ENCODE measurements at places on chromosomes 4 and X.

GRCh38 chr4:5756271-5756670, 45.3 kb downstream of the EVC start:
- DNase-seq = no peak

GRCh38 chrX:142804085-142804484, 221.6 kb upstream of the SPANXN4 start:
- no peak for DNase-seq

- DNase-seq = peak; percentile 14
Measured at GRCh38 chrX:95505721-95506120, 1178.9 kb upstream of the DIAPH2 start.

GRCh38 chr4:180280076-180280475, 1963.1 kb upstream of the TENM3 start:
- no peak for DNase-seq

DNA sequence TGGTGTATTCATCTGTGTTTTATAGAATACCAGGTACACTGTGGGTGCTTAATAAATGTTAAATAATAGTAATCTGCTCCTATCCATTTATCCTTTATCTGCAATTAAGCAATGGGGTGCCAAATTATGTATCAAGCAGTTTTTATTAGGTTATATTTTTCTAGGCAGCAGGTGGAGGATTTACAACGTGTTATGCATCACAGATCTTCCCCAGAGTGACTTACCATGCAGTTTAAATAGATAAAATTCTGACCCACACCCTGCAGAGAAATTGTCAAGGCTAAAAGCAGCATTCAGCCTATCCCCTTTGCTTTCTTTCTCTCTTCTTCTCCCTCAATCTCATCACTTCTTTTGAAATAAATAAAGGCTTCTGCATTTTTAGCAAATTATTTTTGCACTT, 306.4 kb downstream of the CXXC4 start:
- DNase-seq = peak; percentile 20

- no peak for DNase-seq
Measured at GRCh38 chrX:3549411-3549911, 164.0 kb downstream of the PRKX start.

- DNase-seq = no peak
Measured at GRCh38 chrX:38882894-38883626, 81.8 kb downstream of the MID1IP1 start.

- no peak for DNase-seq
Measured at GRCh38 chr4:106548446-106549044, 180.0 kb upstream of the GIMD1 start.

- no peak for DNase-seq
Measured at GRCh38 chrX:40878766-40879165, 143.4 kb upstream of the MED14 start.

- no peak for DNase-seq
Measured at GRCh38 chr4:51850294-51850693, 7.3 kb downstream of the DCUN1D4 start.

DNA sequence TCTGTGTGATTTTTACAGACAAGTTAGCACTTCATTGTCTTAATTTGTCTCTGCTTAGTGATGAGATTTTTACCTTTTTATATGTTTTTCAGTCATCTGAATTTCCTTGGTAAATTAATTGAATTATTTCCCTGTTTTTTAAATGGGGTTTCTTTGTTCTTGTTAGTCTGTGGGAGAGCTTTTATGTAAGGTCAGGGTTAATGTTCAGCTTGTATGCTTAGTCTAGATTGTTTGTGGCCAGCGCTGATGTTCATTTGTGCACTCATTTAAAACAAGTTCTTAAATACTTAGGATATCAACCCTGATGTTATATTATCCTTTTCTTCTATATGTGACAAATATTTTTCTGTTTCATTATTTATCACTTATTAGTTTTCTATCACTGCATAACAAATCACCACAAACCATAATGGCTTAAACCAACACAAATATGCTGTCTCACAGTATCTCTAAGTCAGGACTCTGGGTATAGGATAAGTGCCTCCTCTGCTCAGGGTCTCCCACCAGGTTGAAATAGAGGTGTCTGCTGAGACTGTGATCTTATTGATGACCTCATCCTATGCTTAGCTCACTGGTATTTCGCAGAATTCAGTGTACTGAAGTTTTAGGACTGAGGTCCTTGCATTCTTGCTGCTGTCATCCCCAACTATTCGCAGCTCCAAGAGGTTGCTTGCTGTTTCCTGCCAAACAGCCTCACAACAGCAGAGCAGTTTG, 53.2 kb downstream of the ATP10D start:
- DNase-seq = no peak

GRCh38 chrX:152079768-152080167, 58.6 kb downstream of the MAGEA10 start:
- no peak for DNase-seq

GRCh38 chr4:87644286-87644685, 5.8 kb upstream of the DMP1 start:
- DNase-seq = no peak

GRCh38 chrX:21373637-21374162, 518 bp upstream of the CNKSR2 start:
- peak; percentile 17 for DNase-seq

DNA sequence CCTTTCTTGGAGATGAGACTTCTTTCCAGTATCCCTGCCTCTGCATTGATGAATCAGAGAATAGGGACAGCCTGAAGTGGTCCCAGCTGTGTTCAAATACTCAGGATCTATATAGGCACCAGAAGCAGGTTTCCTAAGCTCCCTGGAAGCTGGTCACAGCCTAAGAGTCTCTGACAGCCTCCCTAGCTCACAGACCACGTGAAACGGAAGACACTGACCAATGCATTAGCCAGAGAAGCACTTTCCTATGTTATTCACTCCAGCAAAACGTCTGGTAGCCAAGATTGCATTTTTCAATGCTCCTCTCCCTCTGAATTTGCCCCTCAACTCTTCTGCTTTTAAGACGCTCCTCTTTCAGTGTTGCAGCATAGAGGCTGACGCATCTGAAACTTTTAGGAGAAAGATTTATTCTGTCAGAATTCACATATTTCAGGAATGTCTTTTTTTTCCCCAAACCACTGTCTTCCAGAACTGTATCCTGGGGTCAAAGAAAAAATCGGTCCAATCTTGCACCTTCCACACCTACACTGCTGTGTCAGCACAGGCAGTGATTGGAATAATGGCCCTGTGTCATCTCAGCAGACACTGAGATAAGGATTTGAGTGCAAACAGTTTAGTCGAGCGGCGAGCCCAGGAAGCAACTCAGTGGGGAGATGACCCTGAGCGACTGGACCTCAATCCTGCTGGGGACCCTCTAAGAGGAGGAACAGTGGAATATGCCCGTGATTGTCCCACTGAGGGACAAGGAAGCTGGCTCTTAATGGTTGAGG, 109.4 kb downstream of the SMIM20 start:
- no peak for DNase-seq

- no peak for DNase-seq
Measured at GRCh38 chr4:3530051-3530450, 2.2 kb downstream of the LRPAP1 start.

DNA sequence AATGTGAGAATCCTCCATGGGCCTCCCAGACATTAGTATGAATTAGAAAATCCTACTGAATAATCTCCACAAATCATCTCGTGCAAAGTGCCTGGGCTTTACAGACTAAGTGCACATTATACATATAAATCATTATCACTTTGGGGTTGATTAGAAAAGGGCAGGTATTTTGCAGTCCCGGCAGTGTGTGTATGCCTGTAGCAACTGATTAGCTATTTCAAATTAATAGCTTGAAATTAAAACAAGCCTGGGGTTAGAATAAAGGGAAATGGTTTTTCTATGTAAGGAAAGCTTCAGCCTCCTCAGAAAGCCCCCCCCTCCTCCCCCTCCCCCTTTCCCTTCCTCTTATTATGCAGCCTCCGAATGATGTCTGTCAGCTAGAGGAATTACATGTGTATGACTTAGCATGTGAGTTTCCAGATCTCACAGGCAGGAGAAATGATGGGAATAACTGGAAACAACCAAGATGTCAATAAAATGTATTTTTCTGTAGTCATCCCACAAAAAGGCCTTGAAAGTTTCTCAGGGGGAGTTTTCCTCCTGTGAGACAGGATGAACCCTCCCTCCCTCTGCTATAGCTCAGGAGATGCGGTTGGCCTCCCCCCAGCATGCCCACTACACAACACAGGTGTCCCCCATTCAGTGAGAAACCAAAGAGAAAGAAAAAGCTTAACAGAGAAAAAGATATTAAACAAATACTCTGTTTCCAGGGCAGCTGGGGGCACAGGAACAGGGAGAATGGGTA, 41.2 kb upstream of the RASGEF1B start:
- DNase-seq = peak; percentile 47

DNA sequence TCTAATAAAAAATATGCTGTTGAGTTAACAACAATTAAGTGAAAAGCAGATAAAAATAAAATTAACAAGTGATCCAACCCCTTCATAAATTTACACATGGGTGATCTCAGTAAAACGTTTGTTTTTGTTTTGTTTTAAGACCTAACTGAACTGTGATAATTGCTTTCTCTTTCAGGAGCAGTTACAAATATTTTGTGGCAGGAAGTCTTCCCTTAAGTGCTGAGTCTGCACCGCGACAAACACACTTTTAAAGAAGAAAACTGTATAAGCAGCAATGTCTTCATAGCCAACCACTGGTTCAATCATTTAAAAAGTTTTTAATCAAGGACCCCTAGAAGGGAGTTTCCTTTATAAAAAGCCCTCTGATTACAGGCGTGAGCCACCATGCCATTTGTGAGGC, 53.7 kb upstream of the NFKB1 start:
- DNase-seq = no peak

DNA sequence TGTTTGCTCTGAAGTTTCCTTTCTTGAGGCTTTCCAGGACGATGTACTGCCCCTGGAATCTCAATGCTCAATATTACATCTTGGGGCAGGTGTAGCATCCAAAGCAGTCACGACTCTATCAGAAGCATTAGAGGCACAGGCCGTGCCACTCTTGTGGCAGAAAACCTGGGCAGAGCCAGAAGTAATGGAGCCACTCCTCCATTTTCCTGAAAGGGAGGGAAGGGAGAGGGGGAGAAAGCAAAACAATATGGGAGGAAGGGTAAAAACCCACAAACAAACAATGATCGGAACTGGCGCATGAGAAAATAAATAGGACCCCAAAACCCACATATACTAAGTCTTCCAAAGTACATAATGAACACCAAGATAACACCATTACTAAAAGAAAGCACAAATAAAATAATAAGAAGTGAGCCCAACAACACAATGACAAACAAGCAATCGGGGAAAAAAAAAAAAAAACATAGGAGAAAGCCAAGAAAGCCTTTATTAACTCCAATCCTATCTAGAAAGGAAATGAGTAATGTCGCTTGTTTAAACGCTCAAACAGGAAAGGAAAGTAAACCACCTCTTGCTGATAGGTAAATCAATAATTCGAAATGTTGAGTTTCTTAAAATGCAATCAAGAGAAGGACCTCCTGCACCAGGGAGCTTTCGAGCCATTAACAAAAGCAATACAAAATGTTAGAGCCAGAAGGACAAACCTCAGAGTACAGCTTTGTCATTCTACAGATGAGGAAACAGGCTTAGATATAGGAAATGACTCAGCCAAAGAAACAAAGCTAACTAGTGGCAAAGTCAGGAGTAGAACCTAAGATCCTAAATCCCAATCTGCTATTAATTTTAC, 117.4 kb downstream of the ATRX start:
- DNase-seq = no peak

DNA sequence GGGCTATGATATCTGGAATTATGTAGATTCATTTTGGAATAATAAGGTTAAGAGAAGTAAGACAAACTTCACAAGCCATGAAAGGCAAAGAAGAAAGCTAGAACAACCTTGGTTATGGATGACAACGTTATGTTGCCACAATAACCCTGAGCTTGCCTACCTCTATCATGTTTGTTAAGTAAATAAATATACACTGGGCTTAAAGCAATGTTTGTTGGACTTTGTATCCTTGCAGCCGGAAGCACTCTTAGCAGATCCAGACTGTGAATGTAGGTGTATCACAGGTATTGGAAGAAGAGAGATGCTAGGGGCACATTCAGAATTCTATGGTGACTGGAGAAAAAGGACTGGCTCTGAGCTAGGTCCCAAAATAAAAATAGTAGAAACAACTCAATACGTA, 214.4 kb downstream of the HS3ST1 start:
- no peak for DNase-seq

Measured in NCI-H1417 (cell line).